ENCODE measurements at places on chromosomes 13 and 19.

DNA sequence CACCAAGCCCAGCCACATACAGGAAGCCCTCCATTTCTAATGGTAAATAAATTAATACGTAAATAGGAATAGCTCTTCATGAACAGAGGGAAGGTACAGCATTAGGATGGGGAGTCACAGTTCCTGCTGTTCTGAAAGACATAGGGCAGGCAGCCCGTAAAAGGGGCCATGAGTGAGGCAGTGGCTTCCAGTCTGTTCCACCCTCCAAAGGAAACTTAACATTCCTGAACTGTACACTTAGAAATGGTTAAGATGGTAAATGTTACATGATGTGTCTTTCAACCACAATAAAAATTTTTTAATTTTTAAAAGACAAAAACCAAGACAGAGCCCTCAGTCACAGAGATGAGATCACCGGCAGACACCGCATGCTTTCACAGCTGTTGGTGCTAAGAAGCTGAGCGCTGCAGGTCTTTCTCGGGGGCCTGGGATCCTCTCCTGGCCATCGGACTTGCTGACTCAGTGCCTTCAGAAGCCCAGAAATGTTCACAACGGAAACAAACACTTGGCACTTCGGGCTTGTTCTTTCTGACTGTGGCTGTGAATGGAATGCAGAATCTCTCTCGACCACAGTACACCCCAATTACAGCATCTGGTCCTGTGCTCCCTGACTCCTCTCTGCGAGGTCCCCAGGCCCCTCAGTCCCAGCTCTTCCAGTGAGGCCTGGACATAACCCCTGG lies 36.4 kb downstream of the EPS15L1 start:
- DNase-seq = no peak

DNA sequence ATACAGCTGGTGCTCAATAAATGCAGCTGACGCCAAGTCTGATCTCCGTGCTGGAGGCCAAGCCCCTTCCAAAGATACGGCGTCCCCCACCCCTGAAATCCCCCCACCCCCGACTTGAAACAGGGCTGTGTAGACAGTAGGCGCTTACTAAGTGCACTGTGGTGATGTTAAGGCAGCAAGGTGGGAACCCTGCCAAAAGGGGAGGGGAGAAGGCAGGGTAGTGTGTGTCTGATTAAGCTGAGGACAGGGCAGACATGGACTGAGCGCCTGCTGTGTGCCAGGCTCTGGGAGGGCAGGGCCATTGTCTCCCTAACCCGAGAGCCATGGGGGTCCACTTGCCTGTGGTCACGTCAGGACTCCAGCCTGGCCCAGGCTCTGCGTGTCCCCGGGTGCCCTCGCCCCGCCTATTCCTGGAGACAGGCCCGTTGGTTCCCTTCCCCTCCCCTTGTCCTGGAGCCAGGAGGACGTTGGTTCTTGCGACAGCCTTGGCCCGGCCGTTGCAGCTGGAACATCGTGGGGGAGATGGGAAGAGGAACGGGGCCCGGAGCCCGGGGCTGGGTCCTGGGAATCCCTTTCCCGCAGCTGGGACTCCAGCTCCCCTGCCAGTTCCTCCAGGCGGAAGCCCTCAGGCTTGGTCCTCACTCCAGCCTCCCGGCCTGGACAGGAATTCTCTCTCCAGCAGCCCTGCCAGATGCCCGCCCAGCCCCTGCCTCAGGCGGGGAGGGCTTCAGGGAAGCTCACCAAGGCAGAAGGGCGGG lies 1.7 kb upstream of the ELANE start:
- peak; percentile 32 for DNase-seq

- DNase-seq = no peak
Observed at GRCh38 chr13:73720216-73720840, 413.9 kb downstream of the KLF12 start.

GRCh38 chr13:91135968-91136367 lies 211.5 kb upstream of the MIR17HG start:
- DNase-seq = peak; percentile 83

- DNase-seq = no peak
Observed at GRCh38 chr19:8618751-8619150, 8.2 kb upstream of the ADAMTS10 start.

GRCh38 chr13:78586706-78587105 lies 16.6 kb downstream of the POU4F1 start:
- DNase-seq = peak; percentile 20

DNA sequence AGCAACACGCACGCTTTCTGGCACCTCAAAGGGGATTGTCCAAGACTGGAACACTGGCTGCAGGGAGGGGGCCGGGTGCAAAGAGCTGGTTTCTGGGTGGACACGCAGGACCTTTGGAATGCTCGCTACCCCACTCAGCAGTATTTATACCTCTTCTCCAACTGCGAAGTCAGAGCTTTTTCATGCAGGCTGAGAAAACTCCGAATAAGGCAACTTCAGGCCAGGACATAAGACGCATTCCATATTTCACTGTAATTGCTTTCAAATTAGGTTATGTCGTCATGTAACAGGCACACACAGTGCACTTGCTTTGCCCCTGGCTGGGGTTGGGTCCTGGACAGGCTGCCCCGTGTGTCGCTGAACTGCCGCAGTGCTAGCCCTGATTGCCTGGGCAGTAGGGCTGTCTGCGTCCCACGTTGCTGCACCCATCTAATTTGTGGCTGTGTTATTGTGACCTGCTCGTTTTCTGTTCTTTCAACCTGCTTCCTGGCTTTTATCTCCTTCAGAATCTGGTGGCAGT lies 44.5 kb downstream of the ACTN4 start:
- DNase-seq = no peak

DNA sequence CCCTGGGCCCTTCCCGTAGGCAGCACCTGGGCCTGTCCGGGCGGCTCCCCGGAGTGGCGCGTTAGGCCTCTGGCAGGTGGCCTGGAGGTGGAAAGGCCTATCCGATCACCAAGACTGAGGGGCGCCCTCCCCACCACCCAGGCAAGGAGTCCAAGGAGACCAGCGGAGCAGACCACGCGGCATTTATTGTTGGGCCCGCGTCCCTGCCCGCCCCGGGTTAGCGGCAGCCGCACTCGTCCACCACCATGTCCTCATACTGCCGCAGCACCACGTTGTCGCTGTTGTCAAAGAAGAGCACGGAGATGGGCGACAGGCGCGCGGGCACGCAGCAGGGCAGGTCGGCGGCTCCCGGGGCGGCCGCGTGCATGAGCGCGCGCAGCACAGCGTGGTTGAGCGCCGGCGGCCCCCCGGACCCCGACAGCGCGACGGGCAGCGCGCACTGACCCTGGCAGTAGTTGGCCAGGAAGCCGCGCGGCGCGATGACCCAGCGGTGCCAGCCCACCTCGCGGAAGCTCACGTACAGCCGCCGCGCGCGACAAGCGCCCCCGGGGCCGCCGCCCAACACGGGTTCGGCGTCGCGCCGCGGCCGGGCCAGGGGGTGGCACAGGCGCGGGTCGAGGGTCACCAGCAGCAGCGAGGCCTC lies 27.5 kb downstream of the CERS1 start:
- DNase-seq = peak; percentile 46

- DNase-seq = no peak
Observed at GRCh38 chr19:31023038-31023437, 326.2 kb downstream of the TSHZ3 start.

DNA sequence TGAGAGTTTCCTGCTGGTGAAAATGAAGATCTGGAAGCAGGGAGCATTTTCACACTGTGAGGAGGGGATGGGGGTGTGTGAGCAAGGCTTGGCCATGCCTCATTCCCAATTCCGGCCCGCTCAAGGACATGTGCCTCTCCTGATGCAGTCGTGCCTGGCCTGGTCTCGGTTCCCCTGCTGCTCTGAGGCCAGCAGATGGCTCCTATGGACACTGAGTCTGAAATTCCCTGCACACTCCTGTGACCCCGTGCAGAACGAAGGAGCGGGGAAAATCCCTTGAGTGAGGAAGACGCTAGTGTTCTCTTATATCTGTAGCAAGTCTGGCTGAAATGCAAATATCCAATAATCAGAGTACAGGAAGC lies 363 bp upstream of the ZNF763 start:
- DNase-seq = no peak

DNA sequence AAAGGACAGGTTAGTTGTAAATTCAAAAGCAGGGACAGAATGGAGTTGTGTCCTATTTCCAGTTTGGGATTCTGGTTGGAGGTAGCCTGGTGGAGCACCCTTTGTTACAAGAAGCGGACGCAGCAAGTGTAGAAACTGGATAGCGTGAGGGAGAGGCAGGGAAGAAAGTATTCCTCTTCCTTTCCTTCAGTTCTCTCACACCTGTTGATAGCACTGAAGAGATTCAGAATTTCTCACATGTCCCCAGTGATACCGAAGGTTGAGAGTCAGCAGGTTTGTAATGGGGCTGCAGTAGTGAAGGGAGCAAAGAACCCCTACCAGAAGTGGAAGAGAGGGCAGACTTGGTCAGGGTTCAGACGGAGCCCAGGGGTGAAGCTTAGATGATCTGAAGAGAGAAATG lies 399.2 kb downstream of the SPRY2 start:
- DNase-seq = no peak

GRCh38 chr13:64579331-64579730 lies 2650.8 kb downstream of the PCDH9 start:
- no peak for DNase-seq

- DNase-seq = no peak
Observed at GRCh38 chr13:37534181-37534580, 64.4 kb downstream of the POSTN start.

- no peak for DNase-seq
Observed at GRCh38 chr13:21898459-21898858, 227.6 kb downstream of the FGF9 start.
